ENCODE measurements at places on chromosomes 7 and 10. TPM values are rescaled to one million over a fixed set of nuclear protein-coding genes. Genes with fewer than 3 reads are reported as not detected.

Gene PHKG1
- total RNA-seq: 1.4 TPM

Gene ZEB1
- 101 TPM for total RNA-seq

Gene SPDYE2B
- not detected for total RNA-seq

Gene ADRB1
- under 0.01 TPM for total RNA-seq

Gene TWIST1
- 39.5 TPM for total RNA-seq

Gene LGI1
- total RNA-seq: not detected

Gene TMEM229A
- total RNA-seq: not detected

Gene LRRC61
- total RNA-seq: 0.85 TPM

Gene CLDN4
- 2.7 TPM for total RNA-seq

Gene DIP2C
- 6.7 TPM for total RNA-seq

Gene GNGT1
- total RNA-seq: not detected

Gene CDK1
- 84.0 TPM for total RNA-seq

Gene PRKRIP1
- 20.9 TPM for total RNA-seq

Gene C1GALT1
- total RNA-seq: 58.7 TPM

Gene OR2A42
- total RNA-seq: not detected

Gene AKR1C8
- not detected for total RNA-seq

Gene SLC16A9
- 4.5 TPM for total RNA-seq

Gene ACSL5
- 0.96 TPM for total RNA-seq

Gene CUX1
- total RNA-seq: 29.7 TPM

Gene SLC26A3
- not detected for total RNA-seq

Gene CPVL
- 0.58 TPM for total RNA-seq

Gene VENTX
- total RNA-seq: not detected

Gene HEPACAM2
- total RNA-seq: 0.28 TPM

Gene COBL
- not detected for total RNA-seq

Gene OR2A7
- not detected for total RNA-seq

Gene NKX1-2
- total RNA-seq: not detected

Gene EPO
- not detected for total RNA-seq

Gene CTAGE6
- total RNA-seq: 0.58 TPM

All from regular cardiac myocyte (primary cell).